ENCODE measurements at places on chromosomes 3 and 15.

GRCh38 chr15:46344115-46344724, 709.4 kb downstream of the SQOR start:
- DNase-seq: no peak

- peak; percentile 70 for DNase-seq
Measured at GRCh38 chr3:102790747-102791325, 356.0 kb downstream of the ZPLD1 start.

DNA sequence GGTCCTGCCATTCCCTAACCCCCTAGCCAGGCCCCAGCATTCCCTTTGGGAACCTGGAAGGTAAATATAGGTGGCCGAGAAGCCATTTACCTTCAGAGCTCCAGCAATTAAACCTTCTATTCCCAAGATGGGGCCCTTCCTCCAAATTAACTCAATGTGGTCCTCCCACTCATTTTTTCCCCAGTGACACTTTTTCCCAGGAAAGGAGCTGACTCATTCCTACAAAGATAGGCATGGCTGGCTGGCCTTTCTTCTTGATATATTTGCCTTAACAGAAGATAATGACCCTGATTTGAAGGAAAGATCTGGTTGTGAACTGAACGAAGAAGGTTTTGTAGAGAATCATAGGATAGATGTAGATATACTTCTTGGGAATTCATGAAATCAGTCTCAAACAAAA, 279.0 kb upstream of the VEPH1 start:
- DNase-seq: no peak

DNA sequence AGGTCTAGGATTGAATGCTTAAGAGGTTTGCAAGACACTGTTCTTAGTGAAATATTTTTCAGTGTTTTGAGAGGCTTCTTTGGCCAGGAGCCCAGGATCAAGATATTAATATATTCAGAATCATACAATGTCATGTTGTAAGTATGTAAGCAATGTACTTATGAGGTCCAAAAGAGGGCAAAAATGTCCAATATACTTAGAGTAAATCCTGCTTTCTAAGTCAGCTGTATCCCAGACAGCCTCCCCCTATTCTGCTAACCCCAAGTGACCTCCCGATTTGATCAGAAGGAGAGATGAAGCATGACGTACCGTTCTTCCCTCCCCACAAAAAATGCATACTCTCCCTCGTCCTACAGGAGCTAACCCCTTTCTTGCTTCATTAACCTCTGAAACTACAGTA, 70.9 kb downstream of the CHAC1 start:
- peak; percentile 52 for DNase-seq
